Iris pigment epithelial cell (primary cell): ENCODE measurements at places on chromosomes 3 and 15.

DNA sequence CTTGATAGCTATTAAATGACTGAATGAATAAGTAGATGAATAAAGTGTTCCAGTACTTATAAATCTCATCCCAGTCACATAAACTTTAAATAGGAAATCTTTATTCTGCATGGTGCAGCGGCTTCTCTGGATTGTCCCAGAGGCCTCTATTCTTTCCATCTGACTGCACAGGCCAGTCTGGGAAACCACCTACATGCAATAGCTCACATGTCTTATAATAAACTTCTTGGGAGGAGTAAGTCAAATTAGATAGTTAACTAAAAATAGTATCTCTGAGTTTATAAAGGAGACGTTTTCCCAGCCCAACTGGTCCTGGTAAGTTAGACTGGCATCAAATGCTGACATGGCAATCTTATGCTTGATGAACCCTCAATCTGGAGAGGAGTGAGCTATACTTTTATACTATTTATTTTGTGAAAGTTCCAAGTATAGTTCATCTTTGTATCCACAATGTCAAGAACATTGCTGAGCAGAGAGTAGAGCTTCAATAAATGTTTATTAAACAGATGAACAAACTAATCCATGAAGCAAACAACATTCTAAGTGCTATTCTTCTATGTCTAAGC lies 417.6 kb downstream of the TIGIT start:
- DNase-seq: no peak

- DNase-seq: peak; percentile 97
Observed at GRCh38 chr15:58742022-58742813, 7.3 kb downstream of the ADAM10 start.

DNA sequence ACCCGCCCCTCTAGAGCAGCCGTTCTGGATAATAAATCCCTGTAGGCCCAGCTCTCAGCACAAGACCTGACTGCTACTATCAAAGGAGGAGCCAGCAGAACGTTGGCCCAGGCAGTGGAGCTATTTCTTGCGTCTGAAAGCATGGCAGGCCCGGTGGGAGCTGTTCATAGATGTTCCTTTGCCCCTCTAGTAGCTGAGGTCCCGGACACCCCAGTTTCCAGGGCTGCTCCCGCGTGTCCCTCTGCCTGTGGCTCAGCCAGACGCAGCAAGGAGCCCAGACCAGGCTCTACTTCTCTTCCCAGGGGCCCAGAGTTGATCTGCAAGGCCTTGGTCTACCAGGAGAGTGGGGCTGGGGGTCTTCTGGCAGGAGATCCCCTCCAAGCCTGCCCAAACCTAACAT lies 76.1 kb downstream of the FAM174B start:
- no peak for DNase-seq

DNA sequence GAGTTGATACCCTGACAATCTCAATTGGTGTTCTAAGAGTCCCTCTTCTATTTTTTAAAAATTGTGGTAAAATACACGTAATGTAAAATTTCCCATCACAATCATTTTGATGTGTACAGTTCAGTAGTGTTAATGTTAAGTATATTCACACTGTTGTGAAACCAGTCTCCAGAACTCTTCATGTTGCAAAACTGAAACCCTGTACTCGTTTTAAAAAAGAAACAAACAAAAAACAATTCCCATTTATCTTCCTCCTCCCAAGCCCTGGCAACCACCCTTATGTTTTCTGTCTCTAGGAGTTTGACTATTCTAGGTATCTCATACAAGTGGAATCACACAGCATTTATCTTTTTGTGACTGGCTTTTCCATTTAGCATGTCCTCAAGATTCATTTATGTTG lies 28.7 kb upstream of the ALPK3 start:
- peak; percentile 34 for DNase-seq

- peak; percentile 92 for DNase-seq
Observed at GRCh38 chr3:155960060-155960459, 89.6 kb downstream of the GMPS start.

GRCh38 chr3:97439373-97439772 lies 325.2 kb upstream of the ARL6 start:
- DNase-seq: no peak

- no peak for DNase-seq
Observed at GRCh38 chr15:50126072-50126471, 7.0 kb upstream of the ATP8B4 start.

GRCh38 chr3:126212250-126212619 lies 31.8 kb upstream of the ALDH1L1 start:
- DNase-seq: no peak

DNA sequence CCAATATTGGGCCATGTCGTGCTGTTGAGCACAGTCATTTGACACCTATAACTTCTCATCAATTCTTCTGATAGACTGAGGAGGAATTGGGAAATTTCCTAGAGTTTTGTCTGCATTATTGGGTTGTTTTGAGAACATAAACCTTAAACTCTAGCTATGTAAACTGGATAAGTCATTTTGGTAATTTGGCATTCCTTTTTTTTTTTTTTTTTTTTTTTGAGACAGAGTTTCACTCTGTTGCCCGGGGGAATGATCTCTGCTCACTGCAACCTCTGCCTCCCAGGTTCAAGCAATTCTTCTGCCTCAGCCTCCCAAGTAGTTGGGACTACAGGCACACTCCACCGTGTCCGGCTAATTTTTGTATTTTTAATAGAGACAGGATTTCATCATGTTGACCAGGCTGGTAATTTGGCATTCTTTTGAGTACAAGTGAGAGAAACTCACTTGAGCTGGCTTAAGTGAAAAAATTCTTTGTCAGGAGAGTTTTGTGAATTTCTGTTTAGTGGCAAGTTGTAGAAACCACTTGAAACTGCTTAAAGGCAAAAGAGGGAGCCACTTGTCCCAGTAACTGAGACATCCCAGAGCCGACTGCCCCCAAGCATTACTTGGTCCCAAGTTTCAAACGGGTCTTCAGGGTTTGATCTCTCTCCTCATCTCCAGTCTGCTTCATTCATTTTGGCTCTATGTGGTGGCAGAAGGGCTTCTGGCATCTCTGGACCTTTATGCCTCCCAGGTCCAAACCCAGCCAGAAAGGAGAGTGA lies 34.9 kb downstream of the FLNB start:
- no peak for DNase-seq

- DNase-seq: no peak
Observed at GRCh38 chr15:68791431-68792283, 29.0 kb downstream of the ANP32A start.

DNA sequence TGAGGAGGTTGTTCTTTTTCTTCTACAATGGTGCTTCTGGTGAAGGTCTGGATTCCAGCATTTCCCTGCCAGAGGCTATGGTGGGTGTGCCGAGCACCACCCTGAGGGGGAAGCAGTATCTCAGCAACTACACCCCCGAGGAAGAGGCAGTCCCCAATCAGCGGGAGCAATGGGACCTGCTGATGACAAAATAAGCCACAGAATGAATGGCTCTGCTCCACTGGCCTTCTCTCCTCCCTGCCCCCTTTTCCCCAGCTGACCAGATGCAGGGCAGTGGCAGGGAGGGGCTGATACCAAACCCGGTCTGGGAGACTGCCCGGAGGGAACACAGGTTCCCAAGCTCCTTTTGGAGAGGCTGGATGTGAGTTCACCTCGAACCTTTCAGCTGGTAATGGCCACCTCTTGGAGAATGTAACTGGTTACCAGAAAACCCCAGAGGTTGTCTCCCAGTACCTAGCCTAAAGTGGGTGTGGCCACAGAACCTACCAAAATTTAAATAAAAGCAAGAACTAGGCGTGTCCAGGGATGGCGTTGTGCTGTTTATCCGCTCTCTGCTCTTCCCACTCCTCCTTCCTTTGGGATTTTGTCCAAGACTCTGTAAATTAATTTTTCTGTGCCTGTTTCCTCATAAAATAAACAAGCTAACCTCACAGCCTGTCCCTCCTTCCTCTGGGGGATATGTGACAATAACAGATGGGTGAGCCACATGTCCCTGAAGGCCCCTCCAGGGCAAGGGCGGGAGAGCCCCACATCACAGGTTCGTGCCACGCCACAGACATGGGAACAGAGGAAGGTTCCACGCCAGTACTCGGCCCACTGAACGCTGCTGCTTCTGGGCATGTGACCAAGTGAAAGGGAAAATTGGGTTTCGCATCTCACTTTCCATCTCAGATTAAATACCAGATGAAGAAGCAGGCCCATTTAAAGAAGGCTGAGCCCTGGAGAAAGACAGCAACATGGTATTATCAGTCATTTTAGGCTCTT lies 35.1 kb upstream of the SPTBN5 start:
- DNase-seq: no peak

DNA sequence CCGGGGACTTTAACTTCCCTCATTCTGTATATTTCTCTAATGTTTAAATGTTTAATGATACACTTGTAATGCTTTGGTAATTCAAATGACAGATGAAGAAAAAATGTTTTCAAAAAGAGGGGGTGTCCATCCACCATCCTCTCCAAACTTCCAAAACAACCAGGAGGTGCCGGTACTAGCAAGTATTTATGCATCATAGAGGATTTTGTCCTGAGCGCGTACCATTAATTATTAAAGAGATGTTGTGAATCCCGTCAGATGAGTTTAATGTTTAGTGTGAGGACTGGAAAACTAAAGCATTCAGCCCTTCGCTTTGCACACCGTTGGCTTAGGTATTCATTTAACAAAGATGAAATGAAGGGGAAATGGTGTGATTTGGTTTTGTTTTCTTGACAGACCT lies 1.3 kb downstream of the SLC28A1 start:
- no peak for DNase-seq

DNA sequence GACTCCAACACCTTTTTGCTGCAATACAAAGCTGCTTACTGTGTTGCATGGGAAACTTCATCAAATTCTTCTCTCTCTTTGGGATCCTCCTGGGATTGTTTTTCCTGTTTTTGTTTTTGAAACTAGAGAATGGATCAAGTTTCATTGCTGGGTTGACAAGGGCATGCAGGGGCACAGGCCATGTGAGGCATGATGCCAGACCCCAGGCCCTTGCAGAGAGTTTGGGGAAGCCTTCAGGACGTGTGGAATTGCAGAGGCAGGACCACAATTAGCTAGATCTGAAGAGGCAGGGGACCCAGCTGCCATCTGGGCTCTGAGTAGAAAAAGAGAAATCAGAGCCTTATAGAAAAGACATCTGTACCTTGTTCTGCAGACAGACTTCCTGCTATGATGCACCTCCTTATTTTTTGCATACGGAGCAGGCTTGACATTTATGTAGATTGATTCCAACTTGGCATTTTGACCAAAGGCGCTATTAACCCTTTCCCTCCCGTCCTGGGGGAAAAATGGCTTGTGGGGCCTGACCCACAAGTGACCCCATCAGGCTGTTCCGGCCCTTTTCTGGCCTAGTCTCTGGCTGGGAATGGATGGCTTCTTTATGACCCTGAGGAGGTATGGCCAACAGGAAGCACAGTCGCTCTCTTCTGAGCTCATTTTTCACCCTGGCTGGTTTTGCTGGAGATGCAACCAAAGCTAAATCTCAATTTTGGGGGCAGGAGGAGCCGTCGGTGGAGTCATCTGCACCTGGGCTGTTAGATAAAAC lies 44.3 kb upstream of the CHRNB4 start:
- no peak for DNase-seq

- DNase-seq: peak; percentile 78
Observed at GRCh38 chr3:45981346-45982074, 14.1 kb downstream of the FYCO1 start.

DNA sequence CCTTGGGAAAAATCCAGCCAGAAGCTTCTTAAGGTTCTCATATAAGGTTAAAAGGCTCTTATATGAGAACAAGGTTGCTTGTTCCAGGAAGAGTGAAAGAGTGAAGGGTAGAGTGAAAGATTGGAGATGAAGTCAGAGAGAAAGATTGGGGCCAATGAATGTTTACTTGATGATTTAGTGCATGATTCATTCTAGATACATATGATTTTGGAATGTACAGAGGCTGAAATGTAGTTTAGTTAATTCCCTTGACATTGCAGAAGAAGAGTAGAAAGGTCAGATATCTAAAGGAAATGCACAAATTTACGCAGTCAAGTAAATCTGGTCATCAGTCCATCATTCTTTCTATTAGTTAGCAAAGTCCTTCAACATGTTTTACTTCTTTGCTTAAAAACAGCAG lies 619.8 kb upstream of the ZNF717 start:
- DNase-seq: peak; percentile 81

GRCh38 chr3:17110660-17111396 lies 226.1 kb downstream of the PLCL2 start:
- DNase-seq: no peak

- DNase-seq: peak; percentile 16
Observed at GRCh38 chr3:125394406-125394805, 19.3 kb upstream of the ZNF148 start.

DNA sequence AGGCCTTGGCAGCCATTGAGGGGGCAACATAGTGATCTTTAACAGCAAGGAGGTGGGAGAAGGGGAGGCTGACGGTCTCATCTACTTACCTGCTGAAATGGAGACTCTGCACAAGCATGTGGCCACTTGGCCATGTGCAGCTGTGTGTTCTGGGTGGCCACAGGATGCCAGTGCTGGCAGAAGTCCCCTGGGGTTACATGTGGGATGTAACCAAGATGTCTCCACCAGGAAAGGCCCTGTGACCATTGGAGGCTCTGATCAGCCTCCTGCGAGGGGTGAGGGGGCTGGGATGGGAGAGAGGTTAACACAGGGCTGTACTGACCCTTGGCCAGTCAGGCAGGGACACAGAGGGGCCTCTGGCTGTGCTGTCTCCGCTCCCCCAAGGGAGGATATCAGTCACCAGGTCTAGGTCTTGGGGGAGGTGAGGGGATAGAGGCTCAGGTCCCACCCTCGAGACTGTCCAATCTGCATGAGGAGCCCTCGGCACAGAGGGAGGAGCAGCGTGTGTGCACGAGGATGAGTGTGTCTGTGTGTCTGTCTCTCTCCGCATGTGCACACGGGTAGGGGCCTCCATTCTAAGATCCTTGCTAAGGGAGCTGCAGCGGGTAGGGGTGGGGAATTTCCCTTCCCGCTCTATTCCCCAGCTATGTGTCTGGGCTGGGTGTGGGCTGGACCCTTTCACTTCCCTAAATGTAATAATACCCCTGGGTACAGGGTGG lies 19.5 kb downstream of the PRKCD start:
- no peak for DNase-seq

DNA sequence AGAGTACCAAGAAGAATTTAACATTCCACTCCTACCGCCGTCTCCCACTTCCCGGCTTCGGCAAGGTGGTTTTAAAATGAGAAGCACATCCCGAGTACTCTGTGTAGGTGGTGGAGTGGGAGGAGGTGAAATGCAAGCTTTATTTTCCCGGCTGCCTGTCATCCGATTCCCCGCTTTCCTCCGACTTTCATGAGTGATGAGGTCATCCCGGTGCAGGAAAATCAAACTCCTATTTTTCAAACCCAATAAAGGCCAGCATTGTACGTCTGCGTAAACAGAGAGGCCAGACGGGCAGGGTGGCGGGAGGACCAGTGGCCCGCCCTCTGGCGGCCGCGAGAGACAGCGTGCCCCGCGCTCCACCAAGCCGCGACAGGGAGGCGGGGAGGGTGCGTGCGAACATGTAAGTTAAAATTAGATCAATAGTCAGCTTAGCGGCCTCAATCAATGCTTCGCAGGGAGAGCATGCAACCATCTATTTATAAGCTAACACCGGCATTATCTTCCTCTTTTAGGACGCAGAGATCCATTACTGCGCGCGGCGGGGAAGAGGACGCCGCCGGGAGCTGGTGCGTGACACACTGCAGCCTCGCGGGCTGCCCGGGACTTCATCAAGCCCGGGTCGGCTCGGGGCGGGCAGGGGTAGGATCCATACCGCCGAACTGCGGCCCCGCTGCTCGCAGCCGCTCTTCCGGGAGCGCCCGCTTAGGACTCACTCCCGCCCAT lies 163.3 kb downstream of the CD47 start:
- peak; percentile 83 for DNase-seq

- DNase-seq: peak; percentile 53
Observed at GRCh38 chr3:182921665-182922355, 58.5 kb downstream of the DCUN1D1 start.

GRCh38 chr3:22115581-22115980 lies 364.6 kb upstream of the ZNF385D start:
- DNase-seq: peak; percentile 55
